Dermis microvascular lymphatic vessel endothelial cell (primary cell): ENCODE measurements at places on chromosomes 5 and 9. TPM values are rescaled to one million over a fixed set of nuclear protein-coding genes. Genes with fewer than 3 reads are reported as not detected.
A peak's percentile ranks its signal among the peaks of the same experiment; 100 is the strongest.

The C5orf58 gene
- not detected in 2 replicates for total RNA-seq

The GFI1B gene
- under 0.01 TPM in 1 of 2 replicates, not detected in the other for total RNA-seq

GRCh38 chr5:95283022-95283615, 1.8 kb downstream of the MCTP1 start:
- DNase-seq, result no peak

The LECT2 gene
- total RNA-seq, result not detected in 2 replicates

- no peak for DNase-seq
Measured at GRCh38 chr5:174412941-174413340, 311.4 kb upstream of the MSX2 start.

GRCh38 chr9:99221266-99221620, 499 bp downstream of the ALG2 start:
- no peak for DNase-seq

The FOXD1 gene
- under 0.01 and 0.13 TPM in 2 replicates for total RNA-seq

- DNase-seq, result no peak
Measured at GRCh38 chr5:60463179-60463868, 236.6 kb downstream of the DEPDC1B start.

DNA sequence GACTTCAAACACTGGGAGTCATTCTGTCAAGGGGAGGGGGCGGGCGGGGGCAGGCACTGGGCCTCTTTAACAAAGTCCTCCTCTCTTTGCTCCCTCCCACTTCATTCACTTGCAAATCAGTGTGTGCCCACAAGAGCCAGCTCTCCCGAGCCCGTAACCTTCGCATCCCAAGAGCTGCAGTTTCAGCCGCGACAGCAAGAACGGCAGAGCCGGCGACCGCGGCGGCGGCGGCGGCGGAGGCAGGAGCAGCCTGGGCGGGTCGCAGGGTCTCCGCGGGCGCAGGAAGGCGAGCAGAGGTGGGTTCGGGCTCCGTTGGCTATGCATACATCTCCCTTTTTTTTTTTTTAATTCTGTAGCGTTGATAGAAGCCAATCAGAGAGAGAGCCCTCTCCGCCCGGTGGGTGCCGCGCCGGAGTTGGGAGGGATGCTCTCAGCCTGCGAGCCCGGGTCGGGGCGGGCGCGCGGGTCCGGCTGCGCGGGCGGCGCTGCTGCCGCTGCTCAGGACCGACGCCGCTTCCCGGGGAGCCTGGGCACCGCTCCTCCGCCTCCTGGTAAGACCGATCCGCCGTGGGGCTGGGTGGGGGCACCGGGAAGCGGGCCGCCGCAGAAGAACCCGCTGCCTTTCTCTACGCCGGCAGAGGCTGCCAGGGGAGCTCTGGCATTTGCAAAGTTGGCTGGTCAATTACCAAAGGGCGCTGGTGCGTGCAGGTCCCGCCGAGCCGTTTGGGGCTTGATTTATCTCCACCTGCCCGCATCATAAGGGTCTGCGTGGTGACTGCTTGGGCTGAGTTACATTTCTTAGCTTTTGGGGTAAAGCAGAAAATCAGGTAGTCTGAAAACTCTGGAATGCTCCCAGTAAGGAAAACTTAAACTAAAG, at the start of gene CDH6:
Gene CDH6 (plus strand): TSS at position 96 of the 877 bp plus-strand sequence. CDS start 73,788 bp downstream, outside the sequence.
- no peak for DNase-seq

DNA sequence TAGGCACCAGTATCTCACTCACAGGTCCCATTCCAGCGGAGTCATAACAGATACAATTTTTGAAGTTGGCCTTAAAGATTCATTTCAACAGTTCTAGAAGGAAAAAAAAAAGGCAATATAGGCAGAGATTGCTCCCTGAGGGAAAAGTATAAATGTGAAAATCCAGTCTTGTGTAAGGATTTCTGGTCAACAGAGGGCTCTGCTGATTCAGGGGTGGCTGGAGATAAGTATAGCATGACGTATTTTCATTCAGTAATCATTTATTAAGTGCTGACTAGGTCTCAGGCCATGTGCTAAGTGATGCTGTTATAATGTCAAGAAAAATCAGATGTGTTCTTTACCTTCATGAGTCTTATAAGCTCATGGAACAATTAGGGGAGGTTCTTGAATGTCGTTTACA, 377.3 kb upstream of the MEF2C start:
- no peak for DNase-seq

DNA sequence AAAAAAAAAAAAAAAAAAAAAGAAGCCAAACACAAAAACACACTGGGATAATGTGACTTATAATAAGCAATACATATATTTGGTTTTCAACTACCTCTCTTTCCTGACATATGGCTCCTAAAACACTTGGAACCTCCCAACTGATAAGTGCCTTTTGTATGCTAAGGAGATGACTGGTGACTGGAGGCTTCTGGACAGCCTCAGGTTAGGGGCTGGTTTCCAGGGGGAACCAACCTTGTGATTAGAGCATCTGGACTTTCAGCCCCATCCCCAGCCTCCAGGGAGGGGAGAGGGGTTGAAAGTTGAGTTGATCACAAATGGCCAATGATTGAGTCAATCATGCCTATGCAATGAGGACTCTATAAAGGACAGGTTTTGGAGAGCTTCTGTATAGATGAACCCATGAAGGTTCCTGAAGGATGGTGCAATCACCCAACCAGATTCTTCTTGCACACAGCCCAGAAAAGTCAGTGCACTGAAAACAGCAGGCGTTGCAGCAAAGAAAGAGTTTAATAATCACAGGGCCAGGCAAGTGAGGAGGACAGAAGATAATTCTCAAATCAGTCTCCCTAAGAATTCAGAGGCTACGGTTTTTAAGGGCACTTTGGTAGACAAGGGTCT, 276.7 kb downstream of the AUH start:
- no peak for DNase-seq

DNA sequence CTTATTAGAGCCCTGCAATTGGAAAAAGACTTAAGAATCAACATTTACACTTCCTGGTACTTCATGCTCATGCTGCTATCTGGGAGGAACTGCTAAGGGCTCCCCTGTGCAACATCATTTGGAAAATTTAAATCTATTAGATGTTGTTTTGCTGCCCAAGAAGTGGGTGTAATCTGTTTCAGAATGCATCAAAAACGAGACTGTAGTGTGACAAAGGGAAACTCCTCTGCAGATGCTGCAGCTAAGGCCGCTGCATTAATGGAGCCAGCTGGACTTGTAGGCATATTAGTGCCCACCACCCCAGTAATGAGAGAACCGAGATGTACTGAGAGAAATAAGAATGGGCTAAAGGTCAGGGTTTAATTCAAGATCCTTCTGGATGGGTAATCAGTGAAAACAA, 11.1 kb upstream of the PAIP1 start:
- no peak for DNase-seq

DNA sequence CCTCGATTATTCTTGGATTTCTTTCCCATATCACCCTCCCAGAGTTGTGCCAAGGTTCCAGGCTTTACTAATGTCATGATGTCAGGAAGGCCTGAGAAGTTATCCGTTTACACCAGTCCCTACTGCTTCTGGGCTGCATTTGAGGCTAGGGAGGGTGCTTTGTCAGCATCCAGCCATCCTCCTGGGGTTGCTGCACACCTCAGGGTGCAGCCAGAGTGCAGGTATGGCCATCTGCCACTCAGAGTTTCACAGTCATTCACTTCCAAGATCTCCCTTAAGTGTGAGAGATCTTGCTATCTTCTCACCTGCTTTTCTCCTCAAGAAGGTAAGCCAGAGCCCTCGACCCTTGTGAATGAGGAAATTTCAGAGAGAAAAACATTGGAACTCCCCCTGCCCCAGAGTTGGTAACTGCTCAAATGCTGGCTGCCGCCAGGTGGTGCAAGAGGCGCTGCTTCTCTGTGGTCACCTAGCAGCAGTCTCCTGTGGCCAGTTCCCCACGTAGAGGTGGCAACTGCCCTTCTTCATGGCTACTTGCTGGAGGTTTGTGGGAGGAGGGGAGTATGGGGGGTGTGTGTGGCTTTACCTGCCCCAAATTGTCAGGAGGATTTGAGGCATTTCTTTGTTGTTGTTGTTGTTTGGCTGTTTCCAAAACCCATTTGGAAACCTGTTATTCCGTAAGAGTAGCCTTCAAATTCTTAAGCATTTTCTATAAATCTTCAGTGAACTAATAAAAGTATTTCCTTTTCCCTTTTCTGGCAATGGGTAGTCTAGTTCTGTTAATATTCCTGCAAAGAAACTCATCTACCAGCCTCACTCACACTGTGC, 259.6 kb upstream of the DMRT1 start:
- DNase-seq, result peak; percentile 38

DNA sequence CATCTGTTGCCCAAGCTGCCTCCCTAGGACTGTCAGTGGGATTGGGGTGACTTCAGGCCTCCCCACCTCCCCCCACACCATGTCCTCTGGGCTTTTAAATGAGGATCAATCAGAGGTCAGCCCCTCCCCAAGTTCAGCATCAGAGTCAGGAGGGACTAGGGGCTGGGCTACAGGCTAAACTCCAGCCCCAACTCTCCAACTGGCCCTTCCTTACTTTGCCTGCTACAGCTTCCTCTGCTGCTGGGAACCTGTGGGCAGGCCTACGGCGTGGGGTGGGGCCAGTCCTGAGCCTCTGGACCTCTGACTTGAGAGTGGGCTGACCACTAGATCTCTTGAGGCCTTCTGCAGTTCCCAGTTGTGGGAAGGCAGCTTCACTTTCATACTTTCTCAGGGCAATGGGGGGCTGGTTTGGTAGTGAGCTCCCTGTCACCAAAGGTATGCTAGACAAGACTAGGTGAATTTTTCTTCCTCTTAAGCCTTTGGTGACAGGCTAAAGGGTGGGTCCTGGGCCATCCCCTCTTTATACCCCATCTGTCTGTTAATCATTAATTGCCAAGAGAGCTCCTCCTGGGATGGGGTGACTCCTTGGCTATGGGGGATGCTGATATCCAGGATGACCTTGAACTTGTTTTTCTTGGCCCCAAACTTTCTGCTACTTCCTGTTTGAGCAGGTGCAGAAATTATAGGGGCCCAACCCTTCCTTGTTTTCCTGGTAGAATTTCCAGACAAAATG, 10.8 kb upstream of the DAB2IP start:
- DNase-seq, result no peak

DNA sequence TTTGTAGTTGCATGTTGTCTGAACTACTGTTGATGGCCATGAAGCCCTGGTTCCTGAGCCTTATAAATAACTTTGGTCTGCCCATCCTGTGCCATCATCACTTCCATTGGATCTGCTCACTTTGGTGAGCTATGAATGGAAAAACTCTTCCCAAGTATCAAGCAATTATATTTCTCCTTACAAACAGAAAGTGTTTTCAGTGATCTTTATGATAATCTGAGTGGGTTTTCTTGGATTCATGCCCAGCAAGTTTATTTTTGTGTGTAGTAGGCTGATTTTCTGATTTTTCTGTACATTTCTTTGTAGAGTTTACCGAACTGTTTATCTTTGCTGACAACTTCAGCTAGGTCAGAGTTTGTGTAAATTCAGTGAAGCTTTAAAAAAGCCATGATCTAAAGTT, 31.0 kb downstream of the CAMK4 start:
- DNase-seq, result no peak

GRCh38 chr5:14421851-14422250, 159.7 kb upstream of the OTULINL start:
- no peak for DNase-seq

DNA sequence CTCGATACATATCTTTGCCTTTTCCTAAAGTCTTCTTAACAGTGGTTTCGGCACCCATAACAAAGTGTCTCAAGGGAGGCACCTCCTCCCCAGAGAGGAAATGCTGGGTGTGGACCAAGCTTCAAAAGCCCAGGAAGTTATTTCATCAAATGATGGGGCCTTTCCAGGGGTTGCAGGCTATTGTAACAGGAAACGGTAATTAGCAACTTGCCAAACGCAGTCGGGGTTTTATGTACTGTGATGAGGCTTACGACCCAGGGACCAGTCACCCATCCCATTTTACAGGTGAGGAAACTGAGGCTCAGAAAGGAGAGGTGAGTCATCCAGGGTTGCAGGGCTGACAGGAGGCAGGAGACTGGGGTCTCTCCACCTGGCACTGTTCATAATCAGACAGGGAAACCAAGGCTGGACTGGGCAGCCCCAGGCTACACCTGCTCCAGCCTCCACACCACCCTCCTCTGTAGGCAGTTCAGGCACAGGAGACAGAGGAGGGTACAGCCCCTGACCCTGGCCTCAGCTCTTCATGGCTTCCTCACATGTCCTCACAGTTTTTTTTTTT, 30.0 kb upstream of the SUSD3 start:
- DNase-seq, result no peak

- DNase-seq, result no peak
Measured at GRCh38 chr9:126363847-126364671, 37.4 kb downstream of the MVB12B start.

The CAMSAP1 gene
- total RNA-seq, result 11.9 and 17.8 TPM in 2 replicates

DNA sequence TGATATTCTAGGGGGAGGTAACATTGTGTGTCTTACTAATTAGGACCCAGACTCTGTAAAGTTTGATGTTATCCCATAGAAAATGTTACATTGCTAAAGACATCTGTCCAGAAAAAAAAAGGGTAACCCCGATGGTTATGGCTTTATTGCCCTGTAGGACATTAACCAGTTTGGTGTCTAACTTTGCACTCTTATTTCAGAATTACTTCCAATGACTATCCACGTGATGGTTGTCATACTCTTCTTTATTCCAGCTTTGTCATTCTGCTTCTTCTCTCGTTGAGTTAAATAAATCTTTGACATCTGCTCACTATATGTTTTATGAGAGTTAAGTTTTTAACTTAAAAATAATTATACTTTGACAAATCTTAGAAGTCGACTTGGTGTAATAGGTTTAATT, 180.4 kb upstream of the ANKRD55 start:
- DNase-seq, result no peak

The TMEM171 gene
- 0.76 and 1.4 TPM in 2 replicates for total RNA-seq

GRCh38 chr9:134076644-134077043, 8.8 kb upstream of the BRD3 start:
- no peak for DNase-seq

The SPATA31E1 gene
- total RNA-seq, result not detected in 2 replicates

DNA sequence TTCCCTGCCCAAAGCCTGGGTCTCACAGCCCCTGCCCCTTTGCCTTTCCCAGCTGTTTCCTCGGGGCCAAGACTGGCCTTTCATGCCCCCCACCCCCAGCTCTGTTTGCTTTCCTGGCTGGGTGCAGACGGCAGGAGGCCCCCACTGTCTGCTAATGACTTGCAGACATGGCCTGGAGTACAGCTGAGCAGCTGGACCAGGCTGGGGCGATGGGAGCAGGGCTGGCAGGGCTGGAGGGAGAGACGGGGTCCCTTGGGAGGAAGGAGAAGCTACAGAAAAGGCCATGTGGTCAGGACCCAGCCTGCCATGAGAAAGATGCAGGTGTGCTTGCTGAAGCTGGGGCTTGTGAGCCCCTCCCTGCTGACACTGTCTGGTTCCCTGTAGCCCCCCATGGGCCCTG, 28.3 kb upstream of the GFPT2 start:
- DNase-seq, result no peak

DNA sequence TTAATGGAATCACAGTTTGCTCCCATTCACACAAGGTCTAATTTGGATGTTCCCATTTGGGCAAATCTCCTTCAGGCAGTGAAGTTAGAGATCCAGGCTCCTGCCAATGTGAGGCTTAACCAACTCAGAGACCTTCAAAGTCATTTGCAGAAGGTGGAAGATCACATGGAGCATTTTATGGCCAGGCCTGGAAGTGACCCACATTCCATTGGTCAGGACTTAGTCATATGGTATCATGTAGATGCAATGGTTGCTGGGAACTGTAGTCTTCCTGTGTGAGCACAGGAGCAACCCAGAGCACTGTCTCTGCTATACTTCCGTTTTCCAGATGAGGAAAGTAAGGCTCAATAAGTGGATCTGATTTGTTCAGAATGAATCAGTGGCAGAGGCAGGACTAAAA, 292.7 kb upstream of the SMARCA2 start:
- DNase-seq, result no peak

- peak; percentile 78 for DNase-seq
Measured at GRCh38 chr5:99032234-99033013, 103.6 kb upstream of the CHD1 start.

GRCh38 chr5:761059-761771, 23.3 kb downstream of the ZDHHC11B start:
- no peak for DNase-seq

GRCh38 chr5:112065781-112066180, 308.8 kb upstream of the NREP start:
- DNase-seq, result no peak
